Naive B cell (primary cell): ENCODE measurements at places on chromosomes 4 and X. TPM values are rescaled to one million over a fixed set of nuclear protein-coding genes. Genes with fewer than 3 reads are reported as not detected.

The HTT gene
- polyA plus RNA-seq, result 9.3 TPM

The ALPK1 gene
- 5.4 TPM for polyA plus RNA-seq

The QRFPR gene
- not detected for polyA plus RNA-seq

The FHDC1 gene
- polyA plus RNA-seq, result not detected

The CYTL1 gene
- not detected for polyA plus RNA-seq

The FRAS1 gene
- not detected for polyA plus RNA-seq

The PLS3 gene
- polyA plus RNA-seq, result not detected

The PAGE3 gene
- polyA plus RNA-seq, result not detected

The AMBN gene
- polyA plus RNA-seq, result not detected

DNA sequence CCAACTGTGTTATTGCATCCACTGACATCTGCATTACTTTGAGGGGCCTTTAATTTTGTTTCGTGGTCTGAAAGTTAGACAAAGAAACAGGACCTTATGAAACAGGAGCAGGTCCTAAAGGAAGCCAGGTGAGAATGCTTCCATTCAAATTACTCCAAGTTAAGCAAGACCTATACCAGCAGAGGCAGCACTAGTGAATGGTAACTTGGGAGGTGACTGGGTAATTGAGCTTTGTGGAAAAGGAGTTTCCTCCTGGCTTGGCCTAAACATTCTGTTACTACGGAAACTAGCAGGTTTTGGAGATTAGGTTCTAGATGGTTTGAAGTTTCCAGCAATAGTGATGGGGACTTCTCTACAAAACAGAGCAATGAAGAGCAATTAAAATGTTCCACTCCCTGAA is 173.5 kb downstream of the NKX6-1 start:
- no peaks in the 10 kb centered on the region for H3K27me3 ChIP-seq
- no peak overlapping the region for H3K4me3 ChIP-seq
- no peak overlapping the region for H3K27ac ChIP-seq
- DNase-seq, result no peak

DNA sequence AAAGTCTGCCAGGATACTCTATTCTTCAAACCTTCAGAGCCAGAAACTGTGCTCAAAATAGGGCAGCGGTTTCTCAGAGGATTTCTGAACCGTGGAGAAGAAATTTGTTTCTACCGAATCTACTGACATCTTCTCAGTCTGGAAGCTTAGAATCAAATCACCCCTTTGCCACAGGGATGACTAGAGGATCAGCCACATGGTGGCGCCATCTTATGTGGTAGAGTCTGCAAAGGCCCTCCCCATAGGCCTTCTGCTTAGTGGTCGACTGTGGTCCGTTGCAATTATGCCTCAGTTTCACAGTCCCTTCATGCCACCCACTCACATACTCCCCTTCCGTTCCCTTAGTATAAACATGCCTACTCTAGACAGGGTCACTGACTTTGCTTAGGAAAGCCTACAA is 680.7 kb upstream of the SPANXN1 start:
- no peaks in the 10 kb centered on the region for H3K4me1 ChIP-seq
- no peak for DNase-seq
- no peaks in the 10 kb centered on the region for H3K27me3 ChIP-seq
- no peak overlapping the region for H3K27ac ChIP-seq
- no peak overlapping the region for H3K4me3 ChIP-seq

GRCh38 chrX:112642349-112642748 is 37.4 kb downstream of the LHFPL1 start:
- H3K36me3 ChIP-seq, result no peaks in the 10 kb centered on the region
- no peak overlapping the region for H3K27ac ChIP-seq
- no peak overlapping the region for H3K4me3 ChIP-seq
- no peaks in the 10 kb centered on the region for H3K4me1 ChIP-seq
- DNase-seq, result no peak

DNA sequence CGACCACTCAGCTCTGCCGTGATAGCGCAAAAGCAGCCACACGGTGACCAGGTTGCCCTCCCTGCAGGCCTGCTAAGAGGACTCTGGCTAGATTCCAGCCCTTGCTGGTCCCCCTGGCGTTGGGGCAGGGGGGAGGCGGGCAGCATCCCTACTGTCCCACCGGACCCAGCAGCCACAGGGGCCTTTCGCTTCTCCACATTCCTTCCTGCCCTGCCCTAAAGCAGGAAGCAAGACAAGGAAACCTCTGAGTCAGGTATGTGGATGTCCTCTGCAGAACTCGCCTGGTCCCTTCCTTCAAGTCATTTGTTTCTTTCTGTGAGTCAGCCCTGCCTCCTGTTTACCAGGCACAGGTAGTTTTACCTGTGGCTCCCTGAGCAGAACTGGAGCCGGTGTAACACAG is 60.2 kb upstream of the CLDN34 start:
- no peaks in the 10 kb centered on the region for H3K4me1 ChIP-seq
- no peaks in the 10 kb centered on the region for H3K36me3 ChIP-seq
- DNase-seq, result no peak
- H3K4me3 ChIP-seq, result no peak overlapping the region
- peaks cover 14% of the 10 kb centered on the region for H3K27me3 ChIP-seq

DNA sequence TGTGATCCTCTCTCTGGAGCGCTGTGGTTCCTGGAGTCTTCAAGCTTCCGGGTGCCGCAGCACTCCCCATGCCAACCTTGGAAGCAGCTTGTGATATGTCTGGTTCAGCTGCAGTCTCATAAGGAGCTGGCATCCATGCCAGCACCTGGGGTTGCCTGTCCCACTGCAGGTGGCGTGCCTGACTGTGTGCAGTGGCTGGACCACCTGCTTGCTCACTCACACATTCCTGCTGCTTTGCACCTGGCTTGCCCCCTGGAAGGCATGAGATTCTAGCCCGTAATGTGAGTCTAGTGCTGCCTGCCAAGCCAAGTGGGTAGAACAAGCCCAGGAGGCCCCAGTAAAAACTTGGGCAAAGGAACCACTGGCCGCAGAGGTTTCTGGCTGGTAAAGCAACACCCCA is 687.2 kb upstream of the AADAT start:
- no peak for DNase-seq
- no peak overlapping the region for H3K27ac ChIP-seq
- no peak overlapping the region for H3K4me3 ChIP-seq
- no peaks in the 10 kb centered on the region for H3K36me3 ChIP-seq
- no peaks in the 10 kb centered on the region for H3K27me3 ChIP-seq

DNA sequence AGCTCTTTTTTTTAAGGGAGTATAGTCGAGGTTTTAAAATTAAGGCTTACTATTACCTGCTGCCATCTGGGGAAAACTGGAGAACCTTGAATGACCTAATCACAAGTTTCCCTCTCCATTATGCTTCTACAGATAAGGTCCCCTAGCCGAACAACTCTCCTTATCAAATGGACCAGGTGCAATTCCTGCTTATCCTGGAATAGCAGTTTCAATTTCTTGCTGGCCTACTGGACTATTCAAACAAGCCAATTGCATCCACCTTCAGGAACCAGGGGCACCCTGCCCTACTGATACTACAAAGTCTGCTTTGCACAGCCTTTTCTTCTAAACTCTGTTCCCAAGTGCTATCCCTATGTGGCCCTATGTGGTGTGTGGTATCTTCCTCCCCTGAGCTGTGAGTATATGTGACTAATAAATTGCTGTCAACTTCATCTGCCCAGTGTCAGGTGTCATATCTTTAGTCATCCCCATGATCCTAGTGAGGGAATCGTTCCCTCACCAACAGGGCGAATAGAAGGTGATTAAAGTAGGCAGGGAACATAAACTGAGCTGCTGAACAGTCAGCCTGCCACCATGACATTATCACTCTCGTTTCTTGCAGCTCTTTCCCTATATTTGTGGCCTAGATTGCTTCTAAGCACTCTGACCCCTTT is 128.5 kb downstream of the ATG4A start:
- H3K36me3 ChIP-seq, result no peaks in the 10 kb centered on the region
- no peak overlapping the region for H3K4me3 ChIP-seq
- peaks cover 44% of the 10 kb centered on the region for H3K27me3 ChIP-seq
- no peak for DNase-seq

GRCh38 chr4:10006231-10006600 is 15.1 kb downstream of the SLC2A9 start:
- no peaks in the 10 kb centered on the region for H3K27me3 ChIP-seq
- H3K27ac ChIP-seq, result no peak overlapping the region
- no peak for DNase-seq
- H3K4me3 ChIP-seq, result no peak overlapping the region
- peaks cover 11% of the 10 kb centered on the region for H3K4me1 ChIP-seq
- H3K36me3 ChIP-seq, result no peaks in the 10 kb centered on the region

DNA sequence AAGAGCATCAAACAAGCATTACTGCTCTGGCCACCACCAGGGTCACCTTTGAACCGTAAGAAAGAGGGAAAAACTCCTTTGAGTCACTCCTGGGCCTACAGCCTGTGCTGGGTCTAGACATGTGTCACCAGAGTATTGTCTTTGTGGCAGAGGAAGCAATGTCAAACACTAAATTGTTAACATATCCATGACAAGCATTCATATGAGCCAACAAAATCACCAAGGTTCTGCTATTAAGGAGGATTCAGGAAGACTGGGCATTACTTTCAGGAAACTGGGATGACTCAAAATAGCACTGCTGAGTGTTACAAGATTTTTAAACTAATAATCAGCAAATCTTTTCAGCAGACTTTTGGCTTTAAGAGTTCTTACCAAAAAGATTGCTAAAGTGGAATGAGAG is 28.1 kb downstream of the LGI2 start:
- no peak overlapping the region for H3K27ac ChIP-seq
- peaks cover 13% of the 10 kb centered on the region for H3K27me3 ChIP-seq

DNA sequence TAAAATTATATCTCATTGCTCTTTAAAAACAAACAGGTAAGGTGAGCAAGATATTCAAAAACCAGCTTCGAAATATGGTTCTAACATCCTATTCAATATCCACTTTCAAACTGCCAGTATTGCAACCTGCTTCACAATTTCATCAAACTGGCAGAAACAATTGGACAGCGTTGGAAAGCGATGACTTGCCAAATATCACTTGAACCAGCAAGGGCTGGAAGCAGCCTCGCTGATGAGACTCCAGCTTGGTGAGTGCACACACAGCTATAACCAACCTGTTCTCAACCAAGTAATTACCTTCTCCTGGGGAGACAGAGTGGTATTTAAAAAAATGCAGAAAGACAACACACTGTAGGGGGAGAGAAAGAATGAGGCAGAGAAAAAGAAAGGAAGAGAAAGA is 155.8 kb upstream of the RAI2 start:
- no peaks in the 10 kb centered on the region for H3K27me3 ChIP-seq
- DNase-seq, result no peak
- H3K27ac ChIP-seq, result no peak overlapping the region

- no peaks in the 10 kb centered on the region for H3K27me3 ChIP-seq
- no peaks in the 10 kb centered on the region for H3K4me1 ChIP-seq
- peaks cover 8% of the 10 kb centered on the region for H3K36me3 ChIP-seq
- no peak overlapping the region for H3K4me3 ChIP-seq
Observed at GRCh38 chr4:174317531-174317930, 33.8 kb downstream of the CEP44 start.

DNA sequence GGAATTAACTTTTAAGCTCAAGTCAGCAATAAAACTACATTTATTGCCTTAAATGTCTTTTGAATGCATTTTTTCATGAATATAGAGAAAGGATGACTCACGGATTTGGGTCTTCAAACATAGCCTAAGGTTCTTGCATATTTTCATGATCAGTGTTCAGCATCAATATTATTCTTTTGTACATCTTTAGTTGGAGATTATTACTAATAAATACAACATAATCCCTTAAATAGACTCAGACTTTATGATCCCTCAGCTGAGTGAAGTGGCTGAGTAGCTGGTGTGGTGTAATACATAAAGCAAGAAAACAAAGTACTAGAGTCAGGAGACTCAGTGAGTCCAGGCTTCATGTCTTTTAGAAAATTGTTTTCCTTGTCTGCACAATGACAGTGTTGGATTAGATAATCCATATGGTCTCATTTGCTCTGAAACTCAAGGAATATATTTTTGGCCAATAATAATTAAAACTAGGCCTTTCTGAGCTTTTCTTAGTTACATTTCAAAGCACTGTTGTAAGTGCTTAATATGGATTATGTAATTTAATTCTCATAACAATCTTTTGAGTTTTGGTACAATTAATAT is 78.3 kb upstream of the UNC5C start:
- H3K4me3 ChIP-seq, result no peak overlapping the region
- no peak overlapping the region for H3K27ac ChIP-seq
- DNase-seq, result no peak
- H3K4me1 ChIP-seq, result no peaks in the 10 kb centered on the region

DNA sequence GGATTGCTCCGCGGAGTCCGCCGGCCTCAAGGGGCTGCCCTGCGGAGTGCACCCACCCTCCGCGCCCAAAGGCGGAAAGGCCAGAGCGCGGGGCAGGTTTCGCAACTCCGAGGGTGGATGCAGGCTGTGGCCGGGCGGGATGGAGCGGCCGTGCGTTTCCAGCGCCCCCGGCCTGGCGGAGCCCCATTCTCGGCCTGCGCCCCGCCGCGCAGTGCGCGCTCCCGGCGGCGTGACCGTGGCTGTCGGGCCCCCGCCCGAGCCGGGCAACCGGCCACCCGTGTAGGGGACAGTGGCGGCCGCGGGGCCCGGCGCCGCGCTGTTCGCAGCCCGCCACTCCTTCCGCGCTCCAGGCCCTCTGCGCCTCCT is 331 bp downstream of the SETD7 start:
- peak overlapping the region; percentile 99 for H3K4me3 ChIP-seq
- peak overlapping the region; percentile 100 for H3K27ac ChIP-seq
- peaks cover 43% of the 10 kb centered on the region for H3K4me1 ChIP-seq
- no peak for DNase-seq
- H3K27me3 ChIP-seq, result no peaks in the 10 kb centered on the region

- peak overlapping the region; percentile 85 for H3K4me3 ChIP-seq
- peaks cover 77% of the 10 kb centered on the region for H3K4me1 ChIP-seq
Observed at GRCh38 chr4:40301603-40302002, 33.5 kb upstream of the CHRNA9 start.

DNA sequence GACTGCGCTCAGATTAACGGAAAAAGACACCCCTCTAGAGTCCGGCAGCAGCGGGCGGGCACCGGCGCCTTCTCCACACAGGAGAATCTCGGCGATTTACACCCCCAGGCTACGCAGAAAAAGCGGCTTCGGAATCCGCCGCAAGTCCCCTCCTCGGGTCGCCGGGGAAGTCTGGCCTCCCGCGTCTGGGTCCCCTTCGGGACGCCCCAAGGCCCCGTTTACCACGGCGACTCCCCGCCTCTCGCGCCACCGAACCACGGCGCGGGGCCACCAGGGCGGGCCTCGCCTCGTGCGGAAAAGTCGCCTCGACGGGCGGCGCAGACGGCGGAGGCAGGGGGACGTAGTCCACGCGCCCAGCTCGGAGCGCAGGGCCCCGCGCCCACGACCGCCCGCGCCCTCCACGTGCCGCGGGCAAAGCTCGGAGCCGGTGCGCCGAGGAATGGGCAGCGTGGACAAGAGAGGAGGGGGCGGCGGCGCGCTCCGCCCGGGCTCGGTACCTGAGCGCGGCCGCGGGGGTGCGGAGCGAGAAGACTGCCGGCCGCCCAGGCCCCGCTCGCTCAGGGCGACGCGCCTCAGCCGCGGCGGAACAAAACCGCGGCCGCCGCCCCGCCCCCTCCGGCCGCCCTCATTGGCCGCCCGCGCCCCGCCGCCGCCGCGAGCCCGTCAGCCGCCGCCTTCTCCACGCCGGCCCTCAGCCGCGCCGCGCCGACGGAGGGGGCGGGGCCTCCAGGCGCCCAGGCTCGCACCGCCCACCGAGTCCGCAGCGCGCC is at the start of gene FAM53A:
Gene FAM53A (minus strand): TSS at position 578 of the 770 bp plus-strand sequence. CDS start 15,572 bp downstream, outside the sequence.
- peak within 1 kb of the TSS; percentile 88 for H3K4me3 ChIP-seq
- peak within 1 kb of the TSS; percentile 74 for H3K27ac ChIP-seq
- no peaks in the 10 kb centered on the region for H3K36me3 ChIP-seq
- peaks cover 11% of the 10 kb centered on the region for H3K4me1 ChIP-seq
- DNase-seq, result peak; percentile 95

- DNase-seq, result no peak
- H3K36me3 ChIP-seq, result no peaks in the 10 kb centered on the region
- peaks cover 6% of the 10 kb centered on the region for H3K27me3 ChIP-seq
Observed at GRCh38 chr4:111636961-111637585, 508.2 kb upstream of the FAM241A start.
